Activated B cell treated with CpG ODN at 0.5 μM for 24 hours (primary cell): ENCODE measurements at places on chromosomes 5 and 9. TPM values are rescaled to one million over a fixed set of nuclear protein-coding genes. Genes with fewer than 3 reads are reported as not detected.

DNA sequence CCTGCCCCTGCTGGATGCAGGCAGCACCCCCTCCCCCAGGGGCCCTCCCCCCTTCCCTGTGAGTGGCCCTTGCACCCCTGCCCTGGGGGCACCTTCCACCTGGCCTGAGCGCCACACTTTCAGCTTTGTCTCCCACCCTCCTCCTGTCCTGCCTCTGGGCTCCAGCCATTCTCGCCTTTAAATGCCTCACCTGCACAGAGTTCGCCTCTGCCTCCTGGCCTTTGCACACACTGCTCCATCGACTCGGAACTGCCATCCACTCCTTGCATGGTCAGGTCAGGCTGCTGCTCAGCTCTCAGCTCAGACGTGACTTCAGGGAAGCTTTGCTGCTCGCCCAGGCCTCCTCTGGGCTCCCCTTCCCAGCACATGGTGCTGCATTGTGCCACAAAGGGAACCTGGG is 10.2 kb downstream of the FAM163B start:
- peaks cover 10% of the 10 kb centered on the region for H3K27me3 ChIP-seq
- no peaks in the 10 kb centered on the region for H3K4me1 ChIP-seq
- no peaks in the 10 kb centered on the region for H3K36me3 ChIP-seq

DNA sequence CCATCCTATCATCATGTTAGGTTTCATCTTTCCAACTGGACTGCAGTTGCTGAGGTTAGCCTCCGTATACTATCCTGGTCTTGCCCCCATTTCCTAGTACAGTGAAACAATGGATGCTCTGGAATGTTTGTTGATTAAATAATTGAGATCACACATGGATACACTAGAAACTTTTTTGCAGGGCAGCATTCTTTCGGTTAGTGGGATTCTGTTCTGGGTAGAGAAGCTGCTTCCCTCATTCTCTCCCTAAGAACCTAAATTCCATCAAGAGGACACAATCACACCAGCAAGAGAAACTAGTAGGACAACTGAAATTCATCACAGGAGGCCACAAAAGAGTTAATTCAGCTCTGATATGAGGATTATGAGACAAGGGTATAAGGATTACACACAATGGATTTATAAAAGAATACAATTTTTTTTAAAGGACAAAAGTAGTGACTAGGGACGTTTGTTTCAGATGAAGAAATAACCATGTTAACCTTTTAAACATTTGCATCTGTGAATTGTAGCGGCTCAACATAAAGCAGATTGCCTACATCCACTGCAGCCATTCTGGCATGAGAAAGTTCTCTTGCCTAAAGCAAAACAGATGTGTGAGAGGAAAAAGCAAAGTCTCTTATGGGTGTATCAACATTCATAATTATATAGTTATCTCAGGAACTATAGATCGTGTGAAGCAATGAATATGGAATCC is 162.7 kb upstream of the LHFPL2 start:
- H3K27ac ChIP-seq, result no peak overlapping the region
- H3K36me3 ChIP-seq, result peaks cover 11% of the 10 kb centered on the region
- peaks cover 6% of the 10 kb centered on the region for H3K4me1 ChIP-seq
- no peaks in the 10 kb centered on the region for H3K27me3 ChIP-seq

DNA sequence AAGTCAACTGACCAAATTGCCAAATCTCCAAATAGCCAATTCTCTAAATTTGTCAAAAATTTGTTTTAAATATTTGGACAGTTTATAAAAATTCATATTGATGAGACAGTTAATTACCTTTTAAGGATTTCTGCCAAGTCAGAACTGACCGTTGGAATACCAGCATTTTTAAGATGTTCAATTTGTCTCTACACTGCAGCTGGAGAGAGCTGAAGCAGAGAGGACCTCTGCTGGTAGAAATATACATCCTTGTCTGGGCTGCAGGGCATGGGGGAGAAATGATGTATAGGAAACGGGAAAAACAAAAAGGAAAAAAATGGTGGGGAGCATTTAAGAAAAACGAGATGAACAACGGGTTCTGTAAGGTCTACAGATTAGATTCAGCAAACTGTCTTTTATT is 16.8 kb downstream of the NR6A1 start:
- H3K36me3 ChIP-seq, result no peaks in the 10 kb centered on the region
- peaks cover 16% of the 10 kb centered on the region for H3K27me3 ChIP-seq
- no peak overlapping the region for H3K4me3 ChIP-seq
- DNase-seq, result no peak
- peaks cover 4% of the 10 kb centered on the region for H3K4me1 ChIP-seq

GRCh38 chr5:111790295-111790694 is 33.3 kb upstream of the NREP start:
- H3K4me1 ChIP-seq, result no peaks in the 10 kb centered on the region
- no peak for DNase-seq
- no peaks in the 10 kb centered on the region for H3K27me3 ChIP-seq
- no peak overlapping the region for H3K27ac ChIP-seq
- H3K4me3 ChIP-seq, result no peak overlapping the region

GRCh38 chr5:127700237-127700766 is 2.9 kb upstream of the CCDC192 start:
- H3K4me1 ChIP-seq, result no peaks in the 10 kb centered on the region
- DNase-seq, result no peak

DNA sequence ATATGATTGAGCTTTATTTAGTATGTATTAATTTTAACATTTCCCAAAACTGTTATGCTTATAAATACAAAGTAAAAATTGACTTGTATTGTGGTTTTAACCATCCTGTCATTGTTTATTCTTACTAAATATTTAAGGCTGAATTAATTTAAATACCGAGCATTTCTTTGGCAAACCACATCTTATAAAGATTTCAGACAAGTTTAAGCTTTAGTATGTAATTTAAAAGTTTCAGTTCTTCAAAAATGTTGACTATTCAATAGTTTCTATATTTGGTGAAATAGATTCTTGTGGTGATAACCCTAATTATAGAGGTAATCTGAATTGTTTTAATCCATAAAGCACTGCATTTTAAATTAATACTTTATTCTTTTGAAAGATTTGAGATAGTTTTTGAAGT is 65.5 kb downstream of the CCNH start:
- H3K27me3 ChIP-seq, result no peaks in the 10 kb centered on the region
- H3K4me1 ChIP-seq, result peaks cover 11% of the 10 kb centered on the region
- no peak overlapping the region for H3K4me3 ChIP-seq
- no peak overlapping the region for H3K27ac ChIP-seq

STKLD1 gene
- total RNA-seq, result 0.37 and 0.44 TPM in 2 replicates

SPATA31E1 gene
- not detected in 2 replicates for total RNA-seq

DNA sequence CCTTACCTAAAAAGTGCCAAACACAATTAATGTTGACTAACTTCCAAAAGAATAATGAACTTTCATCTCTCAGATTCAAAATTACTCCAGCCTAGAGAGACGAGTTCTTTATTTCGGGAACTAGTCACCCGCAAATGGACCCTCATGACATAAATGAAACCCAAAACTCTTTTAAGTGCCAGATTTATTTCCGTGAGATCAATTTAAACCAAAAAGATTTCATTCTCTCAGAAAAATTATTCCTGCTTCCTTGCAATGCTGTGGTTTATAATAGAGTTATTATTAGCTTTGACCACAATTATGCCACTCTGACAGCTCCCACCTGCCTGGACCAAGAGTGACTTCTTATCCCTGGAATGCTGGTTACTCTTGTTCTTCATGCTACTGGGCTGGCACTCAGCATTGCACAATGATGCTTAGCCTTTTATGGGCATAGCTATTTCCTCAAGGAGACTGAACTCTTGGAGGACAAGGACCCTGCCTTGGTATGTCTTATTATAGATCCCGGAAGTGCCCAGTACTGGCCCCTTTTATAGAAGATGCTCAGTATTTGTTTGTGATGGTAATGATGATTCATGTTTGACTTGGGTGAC is 183.5 kb downstream of the SNX18 start:
- H3K4me1 ChIP-seq, result peaks cover 19% of the 10 kb centered on the region
- H3K27me3 ChIP-seq, result peaks cover 2% of the 10 kb centered on the region
- H3K27ac ChIP-seq, result no peak overlapping the region
- DNase-seq, result no peak

- no peak overlapping the region for H3K27ac ChIP-seq
- no peak overlapping the region for H3K4me3 ChIP-seq
- no peak for DNase-seq
- peaks cover 7% of the 10 kb centered on the region for H3K4me1 ChIP-seq
Observed at GRCh38 chr9:97807681-97808080, 45.3 kb upstream of the FOXE1 start.

DNA sequence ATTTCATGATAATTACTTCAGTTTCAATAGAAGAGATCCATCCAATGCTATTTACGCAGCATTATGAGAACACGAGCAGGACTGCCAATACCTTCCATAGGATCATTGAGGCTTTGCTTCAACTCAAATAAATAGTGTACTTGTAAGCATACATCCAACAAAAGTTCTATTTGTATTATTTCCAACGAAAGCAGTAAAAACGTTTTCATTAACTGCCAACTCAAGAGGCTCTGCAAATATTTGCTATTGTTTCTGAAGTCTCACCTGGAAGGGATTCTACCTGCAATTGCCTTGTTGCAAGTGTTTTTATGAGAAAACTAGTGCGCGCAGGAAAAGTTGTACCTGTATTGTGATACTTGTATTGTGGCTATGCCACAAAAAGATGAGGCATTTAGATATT is 11.0 kb upstream of the GNPDA1 start:
- peaks cover 23% of the 10 kb centered on the region for H3K27me3 ChIP-seq
- no peak for DNase-seq
- H3K36me3 ChIP-seq, result peaks cover 4% of the 10 kb centered on the region
- H3K4me3 ChIP-seq, result no peak overlapping the region

- no peak overlapping the region for H3K4me3 ChIP-seq
- H3K4me1 ChIP-seq, result no peaks in the 10 kb centered on the region
- no peak for DNase-seq
Observed at GRCh38 chr5:132050136-132050535, 10.3 kb upstream of the IL3 start.

SLC1A3 gene
- total RNA-seq, result 0.44 and 0.82 TPM in 2 replicates

- H3K36me3 ChIP-seq, result peaks cover 6% of the 10 kb centered on the region
- peak overlapping the region; percentile 77 for H3K4me3 ChIP-seq
- peak overlapping the region; percentile 80 for H3K27ac ChIP-seq
- no peak for DNase-seq
- peaks cover 7% of the 10 kb centered on the region for H3K27me3 ChIP-seq
Observed at GRCh38 chr5:59765446-59765845, 128.1 kb downstream of the PDE4D start.

- H3K27me3 ChIP-seq, result no peaks in the 10 kb centered on the region
- peaks cover 26% of the 10 kb centered on the region for H3K36me3 ChIP-seq
- peaks cover 9% of the 10 kb centered on the region for H3K4me1 ChIP-seq
- peak overlapping the region; percentile 30 for H3K27ac ChIP-seq
Observed at GRCh38 chr9:134162212-134162775, 2.1 kb downstream of the RNU6ATAC start.

DNA sequence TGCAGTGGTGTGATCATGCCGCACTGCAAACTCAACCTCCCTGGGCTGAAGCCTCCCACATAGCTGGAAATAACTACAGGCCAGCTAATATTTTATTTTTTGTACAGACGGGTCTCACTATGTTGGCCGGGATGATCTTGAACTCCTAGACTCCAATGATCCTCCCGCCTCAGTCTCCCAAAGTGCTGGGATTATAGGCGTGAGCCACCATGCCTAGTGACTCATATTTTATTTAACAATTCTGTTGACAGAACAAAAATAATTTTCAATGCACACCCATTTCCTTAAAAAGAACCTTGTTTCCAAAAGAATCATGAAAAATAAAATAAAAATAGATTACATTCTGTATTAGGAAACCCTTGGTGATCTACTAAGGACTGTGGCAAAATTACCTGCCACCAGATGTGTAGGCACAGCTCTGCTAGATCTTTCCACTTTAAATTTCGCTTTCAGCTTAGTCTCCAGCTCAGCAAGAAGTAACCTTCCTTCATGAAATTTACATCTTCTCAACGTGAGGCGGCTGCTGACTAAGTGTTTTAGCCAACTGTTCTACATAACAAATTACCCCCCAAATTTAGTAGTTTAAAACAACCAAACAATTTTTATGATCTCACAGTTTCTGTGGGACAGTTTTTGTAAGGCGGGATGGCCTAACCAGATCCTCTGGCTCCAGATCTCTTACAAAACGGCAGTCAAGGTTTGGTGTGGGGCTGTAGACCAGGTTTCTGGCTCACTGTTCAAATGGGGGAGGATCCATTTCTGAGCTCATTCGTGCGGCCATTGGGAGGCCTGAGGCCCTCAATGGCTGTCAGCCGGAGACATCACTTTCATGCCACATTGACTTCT is 32.6 kb upstream of the GOLPH3 start:
- no peaks in the 10 kb centered on the region for H3K36me3 ChIP-seq
- H3K27me3 ChIP-seq, result no peaks in the 10 kb centered on the region
- peak overlapping the region; percentile 15 for H3K4me3 ChIP-seq
- peak overlapping the region; percentile 78 for H3K27ac ChIP-seq
- no peak for DNase-seq

- no peaks in the 10 kb centered on the region for H3K27me3 ChIP-seq
- H3K4me3 ChIP-seq, result no peak overlapping the region
- peaks cover 1% of the 10 kb centered on the region for H3K4me1 ChIP-seq
- no peak overlapping the region for H3K27ac ChIP-seq
- no peaks in the 10 kb centered on the region for H3K36me3 ChIP-seq
Observed at GRCh38 chr9:70576116-70576515, 161.7 kb upstream of the KLF9 start.

GRCh38 chr5:78293851-78294247 is 649 bp downstream of the AP3B1 start:
- no peaks in the 10 kb centered on the region for H3K27me3 ChIP-seq
- H3K27ac ChIP-seq, result peak overlapping the region; percentile 98
- peak overlapping the region; percentile 98 for H3K4me3 ChIP-seq
- H3K4me1 ChIP-seq, result peaks cover 49% of the 10 kb centered on the region
- peaks cover 16% of the 10 kb centered on the region for H3K36me3 ChIP-seq

GRCh38 chr5:76718381-76718832 is 2.5 kb downstream of the F2R start:
- no peak for DNase-seq
- H3K4me3 ChIP-seq, result no peak overlapping the region
- H3K27me3 ChIP-seq, result peaks cover 37% of the 10 kb centered on the region
- no peak overlapping the region for H3K27ac ChIP-seq

DNA sequence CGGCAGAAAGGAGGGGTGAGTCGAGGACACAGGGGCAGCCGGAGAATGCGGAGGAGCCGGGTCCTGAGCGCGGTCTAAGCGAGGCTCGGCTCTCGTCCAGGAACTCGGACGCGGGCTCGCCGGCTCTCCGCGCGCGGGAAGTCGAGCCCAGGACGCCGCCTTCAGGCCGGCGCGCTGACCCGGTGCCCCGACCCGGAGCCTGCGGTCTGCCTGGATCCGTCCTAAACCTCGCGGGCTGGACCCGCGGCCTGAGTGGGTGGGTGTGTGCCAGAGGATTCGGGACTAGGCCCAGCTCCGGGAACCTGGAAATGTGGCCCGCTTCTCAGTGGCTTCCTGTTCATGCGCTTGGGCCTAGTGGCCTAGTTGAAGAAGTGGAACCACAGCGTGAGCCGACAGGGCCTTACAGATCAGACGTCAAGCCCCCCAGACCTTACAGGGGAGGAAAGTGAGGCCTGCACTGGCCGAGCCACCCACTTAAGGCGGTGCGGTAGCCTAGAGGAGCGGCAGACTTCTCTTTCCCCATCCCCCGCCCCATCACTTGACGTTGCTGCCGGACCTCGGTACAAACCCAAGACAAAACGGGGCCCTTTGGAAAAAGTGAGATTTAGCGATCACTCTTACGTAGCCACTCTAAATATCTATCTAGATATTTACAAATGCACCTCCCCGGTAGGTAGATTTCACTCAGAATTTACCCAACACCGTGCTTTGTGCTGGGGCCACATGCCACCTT is 1.2 kb downstream of the CDKN2B-AS1 start:
- DNase-seq, result peak; percentile 63
- peak overlapping the region; percentile 97 for H3K27ac ChIP-seq
- peaks cover 24% of the 10 kb centered on the region for H3K4me1 ChIP-seq
- peaks cover 6% of the 10 kb centered on the region for H3K36me3 ChIP-seq
